ENCODE measurements at places on chromosomes 12 and 14.

DNA sequence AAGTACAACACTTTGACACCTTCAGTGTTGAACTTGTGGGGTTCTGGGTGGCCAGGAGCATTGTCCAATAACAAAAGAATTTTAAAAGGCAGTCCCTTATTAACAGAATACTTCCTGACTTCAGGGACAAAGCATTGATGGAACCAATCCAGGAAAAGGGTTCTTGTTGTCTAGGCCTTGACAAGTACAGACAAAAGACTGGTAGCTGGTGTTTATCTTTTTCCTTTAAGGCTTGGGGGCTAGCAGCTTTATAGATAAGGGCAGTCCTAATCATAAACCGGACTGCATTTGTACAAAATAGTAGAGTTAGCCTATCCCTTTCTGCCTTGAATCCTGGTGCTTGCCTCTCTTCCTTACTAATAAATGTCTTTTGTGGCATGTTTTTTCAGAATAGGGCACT is 27.4 kb downstream of the FAM177A1 start:
- no peak for DNase-seq

GRCh38 chr14:71130491-71131179 is 223.4 kb downstream of the PCNX1 start:
- no peak for DNase-seq

DNA sequence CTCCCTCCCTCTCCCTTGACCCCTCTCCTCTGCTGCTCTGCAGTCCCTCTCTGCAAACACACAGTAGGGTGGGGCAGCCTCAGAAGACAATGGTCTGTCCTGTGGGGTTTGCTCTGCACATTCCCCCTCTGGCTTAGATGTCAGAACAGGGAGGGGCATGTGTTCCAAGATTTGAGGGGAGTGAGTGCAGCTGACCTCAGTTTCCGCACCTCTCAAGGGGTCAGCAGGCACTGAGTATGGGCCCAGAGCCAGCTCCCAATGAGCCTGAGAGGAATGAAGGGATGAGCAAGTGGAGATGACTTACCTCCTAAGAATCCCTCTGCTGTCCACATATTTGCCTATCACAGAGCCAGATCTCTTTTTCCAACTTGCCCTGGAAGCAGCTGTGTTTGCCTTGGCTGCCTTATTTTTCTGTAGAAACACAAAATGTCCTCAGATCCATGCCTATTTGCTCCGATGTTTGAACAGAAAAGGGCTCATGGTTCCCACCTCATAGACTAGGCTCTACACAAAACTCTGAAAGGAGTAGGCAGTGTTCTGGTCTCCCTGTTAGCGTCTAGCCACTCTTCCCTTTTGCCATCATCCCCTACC is 111.4 kb downstream of the CRACR2A start:
- no peak for DNase-seq

DNA sequence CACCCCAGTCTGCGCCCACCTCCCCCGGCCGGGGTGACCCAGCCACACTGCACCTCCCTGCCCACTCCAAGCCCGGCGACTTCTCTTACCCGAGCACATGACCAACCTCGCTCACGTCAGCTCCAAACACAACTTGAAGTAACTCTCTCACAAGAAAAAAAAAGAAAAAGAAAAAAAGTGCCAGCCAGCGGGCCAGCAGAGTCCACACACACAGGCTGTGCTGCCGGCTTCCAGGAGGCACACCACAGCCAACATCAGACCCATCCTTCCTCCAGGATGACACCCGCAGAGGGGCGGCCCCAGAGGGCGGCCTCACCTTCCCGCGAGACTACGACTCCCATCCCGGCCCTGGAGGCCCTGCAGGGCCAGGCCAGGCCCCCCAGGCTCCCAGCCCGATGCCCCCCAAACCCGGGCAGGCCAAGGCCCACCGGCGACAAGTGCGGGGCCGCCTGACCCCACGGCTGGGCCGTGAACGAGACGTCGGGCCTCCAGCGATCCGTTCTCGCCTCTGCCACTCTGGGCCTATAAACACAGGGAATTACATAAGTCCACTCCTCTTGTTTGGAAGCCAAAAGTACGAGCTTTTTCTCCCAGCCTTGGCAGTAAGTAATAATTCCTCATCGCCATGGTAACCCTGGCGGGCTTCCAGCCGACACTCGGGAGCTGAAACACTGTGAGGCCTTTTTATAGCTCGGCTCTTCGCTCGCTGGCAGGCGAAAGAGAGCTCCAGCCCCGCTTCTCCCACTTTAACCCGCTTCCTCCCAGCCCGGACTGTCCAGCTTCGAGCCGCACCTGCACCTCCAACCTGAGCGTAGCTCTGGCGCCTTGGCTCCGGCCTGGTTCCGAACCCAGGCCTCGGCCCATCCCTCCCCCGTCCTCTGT is 49.1 kb downstream of the NCOR2 start:
- peak; percentile 95 for DNase-seq

- no peak for DNase-seq
Measured at GRCh38 chr14:68927956-68928675, 51.0 kb downstream of the ACTN1 start.

GRCh38 chr14:21095430-21096205 is 2.8 kb downstream of the ZNF219 start:
- DNase-seq: no peak

GRCh38 chr12:54173066-54173726 is 15.6 kb downstream of the SMUG1 start:
- DNase-seq: no peak

DNA sequence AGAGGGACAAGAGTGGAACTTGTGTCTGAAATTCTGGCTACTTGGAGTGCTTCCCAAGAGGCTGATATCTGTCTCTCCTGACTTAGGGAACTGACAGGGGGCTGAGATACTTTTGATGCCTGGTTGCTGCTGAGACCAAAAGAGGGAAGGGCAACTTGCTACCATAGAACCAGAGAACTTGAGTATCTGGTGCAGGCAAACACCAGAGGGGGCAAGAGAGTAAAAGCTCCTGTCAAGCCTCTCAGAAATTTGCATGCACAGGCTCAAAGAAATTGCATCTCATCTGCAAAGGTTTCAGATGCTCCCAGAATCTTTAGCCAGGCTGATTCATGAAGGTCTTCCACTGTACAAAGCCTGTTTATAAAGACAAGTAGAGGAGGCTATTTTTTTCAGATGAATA is 391.3 kb upstream of the FOXG1 start:
- no peak for DNase-seq

- no peak for DNase-seq
Measured at GRCh38 chr14:70638416-70638815, 3.3 kb upstream of the TTC9 start.

- no peak for DNase-seq
Measured at GRCh38 chr14:24418492-24418873, 11.0 kb downstream of the CBLN3 start.

- no peak for DNase-seq
Measured at GRCh38 chr12:4420138-4420670, 25.4 kb downstream of the FGF6 start.

GRCh38 chr12:31228811-31229792 is 96.8 kb downstream of the SINHCAF start:
- no peak for DNase-seq

DNA sequence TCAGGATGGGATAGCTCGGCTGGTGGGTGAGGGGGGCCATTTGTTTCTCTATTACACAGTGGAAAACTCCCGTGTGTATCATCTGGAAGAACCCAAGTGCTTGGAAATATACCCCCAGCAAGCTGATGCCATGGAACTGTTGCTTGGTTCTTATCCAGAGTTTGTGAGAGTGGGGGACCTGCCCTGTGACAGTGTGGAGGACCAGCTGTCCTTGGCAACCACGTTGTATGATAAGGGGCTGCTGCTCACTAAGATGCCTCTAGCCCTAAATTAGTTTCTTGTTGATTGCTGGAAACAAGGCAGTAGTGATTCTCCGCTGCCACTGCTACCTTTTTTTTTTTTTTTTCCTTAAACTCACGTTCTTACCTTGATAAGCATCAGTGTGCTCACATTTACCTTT is 1.9 kb downstream of the RIOX1 start:
- no peak for DNase-seq

DNA sequence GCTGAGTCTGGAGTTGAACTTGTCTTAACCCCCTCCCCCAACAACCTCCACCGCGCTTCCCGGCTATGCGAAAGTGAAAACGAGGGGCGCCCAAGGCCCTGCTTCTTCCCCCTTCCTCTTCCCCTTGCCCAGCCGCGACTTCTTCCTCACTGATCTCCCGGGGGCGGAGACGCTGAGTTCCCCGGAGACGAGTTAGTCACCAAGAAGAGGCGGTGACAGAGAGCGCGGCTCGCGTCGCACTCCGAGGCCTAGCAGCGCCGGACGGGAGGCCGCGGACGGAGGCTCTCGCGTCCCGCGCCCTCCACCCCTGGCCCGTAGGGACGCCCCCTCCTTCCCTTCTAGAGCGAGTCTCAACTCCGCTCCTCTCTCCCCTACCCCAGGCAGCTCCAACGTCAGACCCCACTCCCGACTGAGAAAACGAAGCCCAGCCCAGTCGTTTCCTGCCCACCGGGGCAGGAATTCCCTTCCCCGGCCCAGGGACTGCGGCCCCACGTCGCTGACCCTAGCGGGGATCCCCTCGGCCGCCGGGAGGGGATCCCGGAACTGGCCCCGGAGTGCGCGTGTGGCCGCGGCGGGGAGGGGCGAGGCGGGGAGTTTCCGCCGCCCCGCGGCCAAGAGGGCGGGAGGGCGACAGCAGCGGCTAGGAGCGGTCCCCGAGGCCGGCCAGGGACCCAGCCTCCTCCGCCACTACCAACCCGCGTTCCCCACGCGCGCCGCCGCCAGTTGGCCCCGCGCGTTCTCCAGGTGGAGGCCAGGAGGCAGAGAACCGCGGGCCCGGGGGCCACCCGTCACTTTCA is 1.4 kb downstream of the BAZ1A start:
- peak; percentile 75 for DNase-seq

DNA sequence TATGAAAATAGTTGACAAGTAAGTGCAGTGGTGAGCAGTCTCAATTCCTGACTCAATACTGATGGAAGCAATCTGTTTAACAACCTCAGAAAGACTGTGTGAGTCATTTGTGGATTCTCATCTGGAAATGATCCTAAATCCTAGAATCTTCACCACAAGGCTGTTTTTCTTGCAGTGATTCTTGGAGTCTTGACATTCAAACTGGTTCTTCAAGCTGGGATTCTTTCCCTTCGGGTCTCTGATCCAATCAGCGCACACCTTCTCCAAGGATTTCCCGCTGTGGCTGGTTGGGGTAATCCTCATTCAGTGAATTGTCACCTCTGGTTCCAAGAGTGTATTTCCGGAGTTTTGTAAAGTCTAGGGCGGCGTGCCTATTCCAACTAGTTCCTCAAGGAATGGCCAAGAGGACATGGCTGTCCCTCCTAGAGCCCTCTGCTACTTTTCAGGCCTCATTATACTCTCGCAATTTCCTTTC is 37.7 kb upstream of the FOXJ2 start:
- no peak for DNase-seq

- DNase-seq: no peak
Measured at GRCh38 chr12:117356048-117356447, 5.4 kb downstream of the NOS1 start.

DNA sequence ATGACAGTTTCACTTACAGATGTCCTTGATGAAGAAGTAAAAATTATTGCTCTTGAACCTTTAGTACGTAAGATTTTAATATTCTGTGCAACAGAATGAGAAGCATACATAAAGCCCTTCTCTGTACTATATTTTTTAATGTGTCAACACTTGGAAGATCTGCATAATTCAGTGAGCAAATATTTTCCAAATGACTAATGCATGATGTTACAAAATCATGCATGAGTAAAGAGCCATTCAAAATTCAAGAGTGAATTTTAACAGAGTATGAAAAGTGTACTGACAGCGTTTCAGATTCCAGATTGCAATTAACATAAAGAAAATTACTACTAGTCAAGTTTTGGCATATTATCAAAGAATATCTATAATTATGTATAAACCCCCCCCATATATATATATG is 101.4 kb upstream of the BBS10 start:
- no peak for DNase-seq

DNA sequence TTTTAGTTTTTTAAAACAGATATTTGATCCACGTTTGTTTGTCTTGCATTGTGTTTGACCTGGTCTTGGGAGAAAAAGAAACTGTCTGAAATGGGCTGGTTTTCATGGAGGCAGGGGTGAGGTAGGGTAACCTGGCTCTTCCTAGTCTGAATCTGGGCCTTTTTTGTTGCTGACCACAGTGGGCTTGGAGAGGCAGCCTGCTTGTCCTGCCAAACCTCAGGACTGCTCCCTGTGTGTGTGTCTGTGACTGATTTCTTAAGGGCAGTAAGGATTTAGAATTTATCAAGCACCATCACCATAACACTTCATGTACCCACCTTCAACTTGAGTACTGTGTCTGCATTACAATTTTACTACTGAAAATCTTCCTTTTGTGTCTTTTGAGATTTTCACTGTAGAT is 28.5 kb downstream of the DAAM1 start:
- no peak for DNase-seq

DNA sequence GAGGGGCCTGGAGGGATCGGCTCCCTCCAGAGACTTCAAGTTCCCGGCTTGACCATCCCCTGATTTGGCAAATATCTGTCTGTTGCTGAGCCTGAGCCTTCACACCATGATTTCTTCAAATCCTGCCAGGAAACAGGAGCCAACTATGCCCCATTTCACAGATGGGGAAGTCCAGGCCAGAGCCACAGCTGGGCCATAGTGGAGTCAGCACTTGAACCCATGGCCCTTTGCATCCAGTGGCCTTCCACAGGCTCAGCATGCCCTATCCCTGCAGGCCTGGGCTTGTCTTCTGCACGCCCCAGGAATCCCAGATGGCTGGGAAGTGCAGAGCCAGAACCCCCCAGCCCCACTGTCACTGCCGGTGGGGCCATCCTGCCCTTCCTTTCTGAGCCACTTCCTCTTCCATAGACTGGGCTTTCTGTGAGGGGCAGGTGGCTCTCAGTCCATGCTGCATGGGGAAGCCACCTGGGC is 44.9 kb downstream of the CYP46A1 start:
- peak; percentile 1 for DNase-seq

GRCh38 chr12:13211859-13212664 is 15.5 kb downstream of the EMP1 start:
- DNase-seq: no peak

DNA sequence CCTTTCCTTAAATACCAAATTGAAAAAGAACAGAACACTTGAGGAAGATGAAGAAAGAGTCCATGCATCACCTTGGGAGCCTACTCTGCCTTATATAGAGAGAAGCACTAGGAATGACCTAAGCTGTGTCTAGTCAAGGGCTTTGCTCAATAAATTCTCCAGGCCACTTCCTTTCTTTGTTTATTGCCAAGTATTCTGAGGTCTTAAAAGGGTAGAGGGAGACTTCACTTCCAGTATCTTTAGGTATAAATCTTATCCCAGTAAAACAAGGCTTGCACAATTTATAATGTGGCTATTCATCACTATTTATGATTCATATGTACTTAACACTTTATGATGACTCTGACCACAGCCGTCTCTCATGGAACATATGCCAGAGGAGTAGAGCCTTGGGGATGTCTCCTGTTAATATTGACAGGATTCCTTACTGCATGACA is 85.1 kb upstream of the ARHGAP5 start:
- DNase-seq: no peak

Data from gastrocnemius medialis (tissue), 4 donors.